K562 (cell line): ENCODE measurements at places on chromosomes 5 and 9. TPM values are rescaled to one million over a fixed set of nuclear protein-coding genes. Genes with fewer than 3 reads are reported as not detected.

- no peak for DNase-seq
- no peaks in the 10 kb centered on the region for H3K36me3 ChIP-seq
- H3K27me3 ChIP-seq = no peaks in the 10 kb centered on the region
- H3K4me1 ChIP-seq = no peaks in the 10 kb centered on the region
- H3K27ac ChIP-seq = no peak overlapping the region
These were observed 150.4 kb downstream of the GABRB2 start for GRCh38 chr5:161396171-161396570.

- H3K4me1 ChIP-seq = no peaks in the 10 kb centered on the region
- DNase-seq = no peak
- H3K4me3 ChIP-seq = no peak overlapping the region
- H3K27me3 ChIP-seq = no peaks in the 10 kb centered on the region
- H3K27ac ChIP-seq = no peak overlapping the region
- no peaks in the 10 kb centered on the region for H3K36me3 ChIP-seq
These were observed 313.4 kb upstream of the SLC30A5 start for GRCh38 chr5:68780299-68780955.

DNA sequence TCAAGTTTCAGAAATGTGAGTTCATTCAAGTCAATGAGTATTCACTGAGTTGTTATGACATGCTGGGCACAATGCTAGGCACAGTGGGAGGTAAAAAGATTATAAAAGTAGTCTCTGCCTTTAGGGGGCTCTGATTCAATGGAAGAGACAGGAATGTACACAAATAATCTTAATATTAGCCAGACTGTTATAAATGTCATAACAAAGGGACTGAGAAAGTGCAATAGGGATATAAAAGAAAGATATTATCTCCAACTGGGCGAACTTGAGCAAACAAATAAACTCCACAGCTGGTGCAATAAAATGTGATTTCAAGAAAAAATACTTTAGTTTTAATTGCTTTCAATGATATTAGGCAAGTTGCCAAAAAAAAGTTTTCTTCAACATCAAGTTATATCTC is 755.2 kb downstream of the BRINP1 start:
- H3K36me3 ChIP-seq = no peaks in the 10 kb centered on the region
- no peaks in the 10 kb centered on the region for H3K27me3 ChIP-seq
- H3K4me1 ChIP-seq = no peaks in the 10 kb centered on the region
- H3K27ac ChIP-seq = no peak overlapping the region

The EMB gene
- 0.27 and 0.31 TPM in 2 replicates for total RNA-seq

The FAM151B gene
- 0.22 TPM in 1 of 2 replicates, not detected in the other for total RNA-seq

The CLIC3 gene
- total RNA-seq = 0.18 and 0.29 TPM in 2 replicates

The SLC36A2 gene
- not detected in 2 replicates for total RNA-seq

- no peak for DNase-seq
- H3K36me3 ChIP-seq = no peaks in the 10 kb centered on the region
- no peak overlapping the region for H3K4me3 ChIP-seq
- H3K27me3 ChIP-seq = no peaks in the 10 kb centered on the region
These were observed 667.3 kb downstream of the DTWD2 start for GRCh38 chr5:118321081-118321480.

DNA sequence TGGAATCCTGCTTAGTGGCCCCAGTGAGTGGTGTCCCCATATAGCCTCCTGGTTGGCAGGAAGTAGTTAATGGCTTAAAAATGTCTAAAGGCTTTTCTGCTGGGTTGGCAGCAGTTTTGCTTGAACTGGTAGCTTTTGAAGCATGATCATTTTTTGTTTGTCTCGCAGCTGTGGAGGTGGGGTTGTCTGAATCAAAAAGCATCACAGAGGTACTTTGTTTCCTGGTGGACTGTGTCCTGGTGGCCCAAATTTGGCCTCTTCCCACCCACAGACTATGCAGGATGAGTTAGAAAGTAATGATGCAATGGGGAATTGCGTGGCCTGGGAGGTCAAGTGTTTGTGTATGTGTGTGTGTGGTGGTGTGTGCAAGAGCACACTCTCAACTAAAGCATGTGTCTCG is 322.7 kb downstream of the ARHGEF28 start:
- peaks cover 4% of the 10 kb centered on the region for H3K27me3 ChIP-seq
- DNase-seq = no peak
- no peak overlapping the region for H3K4me3 ChIP-seq
- no peak overlapping the region for H3K27ac ChIP-seq
- no peaks in the 10 kb centered on the region for H3K36me3 ChIP-seq
- H3K4me1 ChIP-seq = no peaks in the 10 kb centered on the region

DNA sequence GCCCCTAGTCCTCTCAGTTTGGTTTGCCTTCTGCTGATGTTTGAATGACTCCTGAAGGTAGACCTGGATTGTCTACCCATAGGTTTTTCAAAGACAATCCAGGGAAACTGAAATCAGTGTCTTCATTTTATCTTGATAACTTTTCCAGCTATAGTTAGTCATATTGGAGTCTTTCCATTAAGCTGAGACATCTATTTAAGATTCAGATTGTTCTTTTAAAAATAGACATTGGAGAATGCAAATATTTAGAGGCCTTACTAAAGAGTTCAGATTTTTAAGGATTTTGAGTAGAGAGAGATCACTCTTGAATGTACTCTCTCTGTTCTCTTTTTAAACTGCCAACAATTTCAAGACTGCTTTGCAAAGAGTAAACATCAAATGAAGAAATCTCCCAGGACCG is 69.1 kb downstream of the GDNF start:
- H3K4me1 ChIP-seq = no peaks in the 10 kb centered on the region
- no peak overlapping the region for H3K4me3 ChIP-seq
- DNase-seq = no peak
- no peaks in the 10 kb centered on the region for H3K36me3 ChIP-seq

DNA sequence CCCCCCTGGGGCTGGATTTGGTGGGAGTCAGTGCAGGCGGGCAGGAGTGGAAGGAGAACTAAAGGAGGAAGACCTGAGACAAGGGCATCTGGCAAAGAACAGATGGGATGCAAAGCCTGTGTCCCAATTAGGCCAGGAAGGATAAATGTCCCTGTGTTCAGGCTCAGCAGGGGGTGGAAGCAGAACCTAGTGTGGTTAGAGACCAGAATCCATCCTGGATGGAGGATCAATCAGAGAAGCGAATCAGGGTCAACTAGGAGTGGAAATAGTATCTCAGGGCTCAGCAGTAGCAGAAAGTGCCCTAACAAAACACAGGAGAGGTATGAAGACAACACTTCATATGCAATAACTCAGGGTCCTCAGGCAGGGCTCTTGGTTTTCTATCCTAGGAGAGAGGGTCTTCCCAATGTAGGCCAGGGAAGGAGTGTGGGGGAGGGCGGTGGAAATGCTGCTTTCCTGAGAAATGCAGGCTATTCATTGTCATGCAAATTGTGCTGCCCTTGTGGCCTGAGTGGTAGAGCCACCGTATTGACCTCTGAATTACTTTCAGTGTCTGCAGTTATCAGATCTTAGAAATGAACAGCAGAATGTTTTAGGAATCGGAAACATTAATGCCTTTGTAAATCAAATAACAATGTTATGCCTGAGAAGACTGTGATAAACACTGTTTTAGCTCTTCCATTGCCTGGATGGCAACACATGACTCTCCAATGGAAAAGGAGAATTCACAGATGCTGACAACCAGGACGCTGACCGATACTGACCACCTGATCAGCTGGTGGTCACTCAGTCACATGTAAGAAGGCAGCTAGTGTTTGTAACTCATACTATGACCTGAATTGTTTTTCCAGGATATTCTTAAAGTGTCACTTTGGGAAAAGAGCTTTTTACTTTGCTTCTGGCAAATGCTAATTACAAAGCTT is 323.6 kb downstream of the SEMA5A start:
- no peak overlapping the region for H3K4me3 ChIP-seq
- no peaks in the 10 kb centered on the region for H3K36me3 ChIP-seq
- H3K4me1 ChIP-seq = no peaks in the 10 kb centered on the region
- H3K27ac ChIP-seq = no peak overlapping the region

DNA sequence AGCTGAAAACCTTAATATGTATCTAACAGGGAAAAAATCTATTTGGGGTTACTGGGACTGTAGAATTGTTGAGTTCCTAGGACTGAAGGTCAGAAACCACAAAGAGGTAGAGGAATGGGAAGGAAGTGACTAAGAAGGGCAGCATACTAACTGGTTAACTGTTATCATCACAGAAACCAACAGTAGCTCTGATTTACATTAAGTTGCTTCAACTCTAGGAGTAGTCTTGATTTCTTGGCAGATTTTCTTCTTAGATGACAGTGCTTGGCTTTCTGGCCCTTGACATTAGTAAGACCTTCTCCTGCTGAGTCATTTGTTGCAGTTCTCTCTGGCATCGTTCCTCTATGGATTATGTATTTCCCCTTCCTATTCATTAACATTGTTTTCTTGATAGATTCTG is 116.1 kb upstream of the RASA1 start:
- no peak overlapping the region for H3K4me3 ChIP-seq
- H3K36me3 ChIP-seq = no peaks in the 10 kb centered on the region
- no peak for DNase-seq
- no peaks in the 10 kb centered on the region; the same call in 2 of the 3 replicates for H3K4me1 ChIP-seq
- no peak overlapping the region for H3K27ac ChIP-seq

- no peaks in the 10 kb centered on the region for H3K27me3 ChIP-seq
- H3K4me1 ChIP-seq = no peaks in the 10 kb centered on the region
- no peak overlapping the region for H3K4me3 ChIP-seq
These were observed 284.0 kb upstream of the IRX2 start for GRCh38 chr5:3035452-3035851.

The FRMD3 gene
- total RNA-seq = 0.29 and 0.51 TPM in 2 replicates

DNA sequence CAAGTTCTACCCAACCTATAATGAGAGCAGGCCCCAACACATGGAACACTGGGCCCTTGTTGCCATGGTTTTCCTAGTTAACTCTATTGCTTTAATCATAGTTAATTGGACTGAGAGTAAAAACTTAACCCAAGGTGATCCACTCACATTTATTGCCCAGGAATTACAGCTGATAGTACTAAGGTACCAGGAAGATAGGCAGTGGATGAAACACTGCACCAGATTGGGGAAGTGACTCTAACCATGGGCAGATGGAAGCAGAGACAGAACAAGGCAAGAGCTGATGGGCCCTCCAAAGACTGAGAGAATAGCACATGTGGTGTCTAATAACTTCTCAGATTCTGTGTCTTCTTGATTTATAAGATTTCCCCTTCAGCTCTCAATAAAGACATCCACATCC is 145.7 kb upstream of the TRIM32 start:
- H3K4me1 ChIP-seq = no peaks in the 10 kb centered on the region
- no peaks in the 10 kb centered on the region for H3K27me3 ChIP-seq
- no peaks in the 10 kb centered on the region for H3K36me3 ChIP-seq
- no peak overlapping the region for H3K4me3 ChIP-seq
- no peak for DNase-seq
- no peak overlapping the region for H3K27ac ChIP-seq

The LRRTM2 gene
- not detected in 2 replicates for total RNA-seq

DNA sequence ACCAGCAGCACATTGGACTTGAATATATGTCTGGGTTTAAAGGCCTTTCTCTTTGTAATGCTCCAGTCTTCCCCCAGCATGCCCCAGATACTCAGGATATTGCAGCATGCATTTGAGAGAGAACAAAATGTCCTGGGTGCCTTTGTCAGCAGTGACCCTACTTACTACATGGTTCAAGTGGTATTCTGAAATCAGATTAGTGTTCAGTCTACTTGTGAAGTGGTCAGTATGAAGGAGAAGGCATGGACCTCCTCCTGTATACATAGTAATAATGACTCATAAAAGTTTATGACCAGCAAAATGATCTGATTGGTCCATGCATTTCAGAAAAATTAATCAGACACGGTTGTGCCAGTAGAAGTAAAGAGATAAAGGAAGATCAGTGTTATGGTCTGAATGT is 25.4 kb downstream of the GPR21 start:
- no peaks in the 10 kb centered on the region for H3K27me3 ChIP-seq
- H3K27ac ChIP-seq = no peak overlapping the region
- no peak for DNase-seq
- H3K4me3 ChIP-seq = no peak overlapping the region
- H3K36me3 ChIP-seq = peaks cover 3% of the 10 kb centered on the region; the same call in 1 of the 3 replicates

DNA sequence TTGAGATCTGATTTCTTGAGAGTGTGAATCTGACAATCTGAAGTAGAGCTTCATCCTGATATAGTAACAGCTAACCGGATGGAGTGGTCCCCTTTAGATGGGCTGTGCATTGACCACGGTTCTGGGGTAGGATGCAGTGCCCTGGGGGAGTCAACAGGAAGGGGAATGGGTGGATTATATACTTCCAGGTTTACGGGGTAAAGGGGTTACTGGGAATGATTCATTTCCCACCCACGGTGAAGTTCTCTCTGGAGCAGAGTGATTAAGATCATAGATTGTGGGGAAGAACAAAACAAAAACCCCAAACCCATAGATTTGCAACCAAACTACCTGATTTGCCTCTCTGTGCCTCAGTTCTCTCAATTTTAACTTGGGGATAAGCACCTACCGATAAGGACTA is 1.5 kb upstream of the B4GALT7 start:
- H3K36me3 ChIP-seq = peaks cover 34% of the 10 kb centered on the region
- no peak overlapping the region for H3K4me3 ChIP-seq
- no peak overlapping the region for H3K27ac ChIP-seq
- no peak for DNase-seq

The SOX30 gene
- not detected in 2 replicates for total RNA-seq

The CDX1 gene
- 0.16 TPM in 1 of 2 replicates, not detected in the other for total RNA-seq

DNA sequence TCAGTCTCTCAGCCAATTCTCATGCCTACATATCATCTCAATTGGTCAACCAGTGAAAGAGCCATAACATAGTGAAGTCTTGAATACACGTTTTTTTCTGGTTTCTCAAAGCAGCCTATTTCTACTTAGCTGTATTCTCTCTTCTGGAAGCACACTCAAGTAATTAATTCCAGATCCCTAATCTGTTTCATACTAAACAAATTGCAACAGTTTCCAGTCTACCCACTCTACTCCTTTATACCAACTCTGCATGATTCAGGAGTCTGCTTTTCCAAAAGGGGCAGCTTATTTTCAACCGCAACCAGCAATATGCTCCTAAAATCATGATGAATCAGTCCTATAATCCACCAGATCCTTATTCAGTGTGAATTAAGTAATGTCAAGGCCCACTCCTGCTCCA is 211.7 kb downstream of the TLE1 start:
- no peak for DNase-seq
- H3K4me1 ChIP-seq = no peaks in the 10 kb centered on the region
- H3K4me3 ChIP-seq = no peak overlapping the region

The PCDHA10 gene
- total RNA-seq = not detected in 2 replicates

DNA sequence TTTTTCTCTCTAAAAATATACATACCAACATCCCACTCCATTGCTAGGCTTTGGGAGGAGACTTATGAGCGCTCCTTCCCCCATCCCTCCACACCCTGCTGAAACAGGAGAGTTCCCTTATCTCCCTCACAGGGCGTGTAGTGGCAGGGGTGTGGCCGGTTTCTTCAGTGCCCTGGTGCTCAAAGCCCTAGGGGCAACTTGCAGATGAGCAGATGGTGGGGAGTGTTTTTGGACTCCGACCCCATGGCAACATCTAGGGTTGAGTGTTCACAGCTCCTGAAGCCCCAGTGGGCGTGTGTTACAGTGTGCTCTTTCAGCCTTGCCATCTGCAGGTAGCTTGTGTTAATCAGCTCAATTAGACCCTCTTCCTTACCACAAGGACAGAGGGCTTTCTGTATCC is 409.5 kb downstream of the MAT2B start:
- H3K4me3 ChIP-seq = no peak overlapping the region
- H3K4me1 ChIP-seq = no peaks in the 10 kb centered on the region

The PTGS1 gene
- 7.2 and 9.1 TPM in 2 replicates for total RNA-seq

- no peak overlapping the region for H3K27ac ChIP-seq
- H3K4me1 ChIP-seq = no peaks in the 10 kb centered on the region; the same call in 2 of the 3 replicates
- no peaks in the 10 kb centered on the region for H3K36me3 ChIP-seq
- no peak for DNase-seq
- H3K4me3 ChIP-seq = no peak overlapping the region
- no peaks in the 10 kb centered on the region for H3K27me3 ChIP-seq
These were observed 138.8 kb downstream of the PIK3R1 start for GRCh38 chr5:68354315-68354714.

The TNC gene
- total RNA-seq = 0.16 and 0.29 TPM in 2 replicates

The DBH gene
- total RNA-seq = not detected in 2 replicates

- DNase-seq = no peak
- H3K36me3 ChIP-seq = no peaks in the 10 kb centered on the region
- H3K27ac ChIP-seq = no peak overlapping the region
- no peak overlapping the region for H3K4me3 ChIP-seq
These were observed 58.0 kb downstream of the GRAMD2B start for GRCh38 chr5:126481243-126481642.
